ENCODE measurements at places on chromosomes 11 and 22.

DNA sequence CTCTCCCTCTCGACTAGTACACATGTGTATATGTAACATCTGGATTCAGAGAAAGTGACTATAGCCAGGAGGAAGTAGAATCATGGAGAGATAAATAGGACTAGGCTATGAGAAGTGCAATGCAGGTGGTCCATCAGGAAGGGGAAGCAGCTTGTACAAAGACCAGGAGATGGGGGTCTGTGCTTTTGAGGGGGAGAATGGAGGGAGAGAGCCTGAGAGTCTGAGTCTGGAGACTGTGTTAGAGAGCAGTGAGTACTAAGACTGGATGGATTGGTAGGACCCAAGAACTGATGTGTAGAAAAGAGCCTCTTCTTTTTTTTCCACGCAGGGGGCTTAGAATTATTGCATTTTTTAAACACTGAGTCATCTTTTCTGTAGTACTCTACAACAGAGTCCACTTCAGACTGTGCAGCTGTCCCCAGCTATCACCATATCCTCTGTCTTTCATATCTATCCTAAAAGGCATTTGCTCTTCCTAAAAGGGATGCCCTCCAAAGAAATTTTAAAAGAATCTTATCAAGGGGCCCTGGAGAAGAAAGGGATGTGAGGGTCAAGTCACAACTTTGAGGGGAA is 80.4 kb downstream of the BDNF start:
- no peak for DNase-seq

- DNase-seq: no peak
Observed at GRCh38 chr11:112345166-112345565, 84.5 kb upstream of the PLET1 start.

DNA sequence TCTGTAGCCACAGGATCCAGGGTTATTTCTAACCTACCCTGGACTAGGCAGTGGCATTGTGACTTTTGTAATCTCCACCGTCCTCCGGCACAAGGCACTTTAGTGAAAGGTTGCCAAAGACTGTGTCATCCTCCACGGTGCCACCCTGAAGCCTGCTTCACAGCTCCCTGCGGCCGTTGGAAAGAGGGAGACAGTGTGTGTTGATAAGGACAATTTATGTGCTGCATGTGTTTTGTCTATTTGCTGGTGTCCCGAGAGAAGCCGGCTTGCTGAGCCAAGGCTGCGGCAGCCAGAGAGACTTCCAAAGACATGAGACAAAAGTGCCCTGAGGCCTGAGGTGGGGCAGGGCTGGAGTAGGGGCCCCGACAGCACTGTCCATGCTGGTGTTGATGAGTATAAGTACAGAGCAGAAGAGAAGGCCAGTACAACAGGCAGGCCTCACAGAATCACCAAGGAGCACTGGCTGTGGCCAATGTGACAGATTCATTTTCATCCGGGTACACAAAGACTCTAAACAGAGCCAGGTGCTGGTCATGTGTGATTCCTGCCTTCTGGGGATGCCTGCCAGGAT is 40.9 kb downstream of the GALNT18 start:
- peak; percentile 89 for DNase-seq

GRCh38 chr11:112260490-112260889 is at the start of gene PLET1:
PLET1 (minus strand) TSS chr11:112260860; CDS start chr11:112260589, 271 bp downstream.
- DNase-seq: no peak

GRCh38 chr11:115722711-115723110 is 218.5 kb upstream of the CADM1 start:
- no peak for DNase-seq

GRCh38 chr11:126915430-126915829 is 85.1 kb downstream of the KIRREL3 start:
- DNase-seq: no peak

DNA sequence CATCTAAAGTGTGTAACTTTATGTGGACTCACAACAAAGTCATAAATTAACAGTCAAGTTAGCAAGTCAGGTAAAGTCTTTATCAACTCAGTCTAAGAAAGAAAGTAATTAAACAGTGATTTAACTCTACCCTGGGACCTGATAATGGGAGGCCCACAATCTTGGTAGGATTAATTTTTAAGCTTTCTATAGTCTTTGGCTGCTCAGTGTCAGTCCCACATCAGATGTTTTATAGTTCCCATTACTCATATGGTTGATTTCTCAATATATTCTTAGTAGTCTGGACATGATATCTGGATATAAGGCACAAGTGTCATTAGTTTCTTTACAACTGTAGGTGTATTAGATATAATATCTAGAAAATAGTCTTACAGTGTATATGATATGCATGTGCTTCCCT is 38.5 kb upstream of the SCN3B start:
- DNase-seq: no peak

DNA sequence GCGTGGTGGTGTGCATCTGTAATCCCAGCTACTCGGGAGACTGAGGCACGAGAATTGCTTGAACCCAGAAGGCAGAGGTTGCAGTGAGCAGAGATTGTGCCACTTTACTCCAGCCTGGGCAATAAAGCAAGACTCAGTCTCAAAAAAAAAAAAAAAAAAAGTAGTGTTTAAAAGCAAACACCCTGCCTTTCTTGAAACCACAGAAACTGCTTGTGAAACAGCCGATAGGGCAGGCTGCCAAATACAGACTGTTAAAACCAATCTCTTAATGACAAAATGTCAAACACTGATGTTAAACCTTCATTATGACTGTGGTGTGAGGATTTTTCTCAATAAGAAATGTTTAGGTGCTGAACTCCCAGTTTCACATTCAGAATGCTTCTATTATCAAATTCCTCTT is 27.3 kb downstream of the MARK2 start:
- no peak for DNase-seq

- no peak for DNase-seq
Observed at GRCh38 chr11:2272946-2273280, 2.5 kb upstream of the ASCL2 start.

- peak; percentile 69 for DNase-seq
Observed at GRCh38 chr11:11540157-11540556, 81.6 kb downstream of the GALNT18 start.

DNA sequence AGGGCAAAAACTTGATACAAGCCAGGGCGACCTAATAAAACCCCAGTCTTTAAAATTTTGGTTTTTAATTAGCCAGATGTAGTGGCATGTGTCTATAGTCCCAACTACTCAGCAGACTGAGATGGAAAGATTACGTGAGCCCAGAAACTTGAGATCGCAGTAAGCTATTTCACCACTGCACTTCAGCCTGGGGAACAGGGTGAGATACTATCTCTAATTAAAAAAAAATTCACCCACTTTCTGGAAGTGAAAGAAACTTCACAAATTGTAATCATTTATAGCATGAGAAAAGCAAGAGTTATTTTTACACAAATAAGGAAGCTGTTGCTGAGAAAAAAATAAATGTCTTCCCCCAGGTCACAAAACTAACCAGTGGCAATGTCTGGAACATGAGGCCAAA is 882 bp upstream of the GLYATL2 start:
- DNase-seq: no peak

DNA sequence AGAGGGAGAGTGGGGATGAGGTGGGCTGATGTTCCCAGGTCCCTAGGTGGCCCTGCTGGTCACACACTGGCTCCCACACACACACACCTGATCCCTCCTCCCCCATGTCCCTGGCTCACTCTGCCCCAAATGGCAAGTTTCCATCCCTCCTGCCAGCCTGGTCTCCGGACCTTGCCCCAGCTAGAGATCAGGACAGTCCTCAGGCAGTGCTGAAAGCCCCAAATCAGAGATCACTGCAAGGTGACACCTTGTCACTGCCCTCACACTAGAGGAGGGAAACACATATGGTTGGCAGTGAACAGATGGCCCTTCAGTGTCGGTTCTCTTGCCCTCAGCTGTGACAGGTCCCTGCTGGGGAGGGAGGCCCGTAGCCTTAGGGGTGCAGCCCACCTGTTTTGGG is 7.6 kb downstream of the TMPRSS5 start:
- DNase-seq: no peak

- DNase-seq: peak; percentile 93
Observed at GRCh38 chr22:17638432-17639246, at the start of gene BCL2L13. BCL2L13 (plus strand) TSS chr22:17638757; CDS start chr22:17655712, 16,955 bp downstream.

DNA sequence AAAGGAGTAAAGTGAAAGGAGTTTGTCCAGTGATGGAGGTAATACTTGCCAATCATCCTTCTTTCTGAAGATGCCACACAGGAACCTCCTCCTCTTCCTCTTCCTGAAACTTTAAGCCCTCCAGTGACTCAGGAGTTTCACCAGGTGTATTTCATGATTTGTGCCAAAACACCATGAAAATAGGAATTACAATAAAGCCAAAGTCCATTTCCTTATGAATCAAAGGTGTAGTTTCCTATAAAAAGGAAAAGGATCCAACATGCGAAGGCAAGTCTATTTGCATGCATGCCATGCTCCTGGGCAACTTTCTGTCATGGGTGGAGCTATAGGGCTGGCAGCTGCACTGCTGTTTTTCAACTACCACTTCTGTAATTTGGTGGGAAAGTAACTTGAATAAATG is 9.8 kb upstream of the POU2AF1 start:
- no peak for DNase-seq

GRCh38 chr11:128790196-128790595 is 76.9 kb downstream of the KCNJ1 start:
- DNase-seq: peak; percentile 11

- DNase-seq: no peak
Observed at GRCh38 chr11:108947654-108948570, 283.0 kb downstream of the DDX10 start.

DNA sequence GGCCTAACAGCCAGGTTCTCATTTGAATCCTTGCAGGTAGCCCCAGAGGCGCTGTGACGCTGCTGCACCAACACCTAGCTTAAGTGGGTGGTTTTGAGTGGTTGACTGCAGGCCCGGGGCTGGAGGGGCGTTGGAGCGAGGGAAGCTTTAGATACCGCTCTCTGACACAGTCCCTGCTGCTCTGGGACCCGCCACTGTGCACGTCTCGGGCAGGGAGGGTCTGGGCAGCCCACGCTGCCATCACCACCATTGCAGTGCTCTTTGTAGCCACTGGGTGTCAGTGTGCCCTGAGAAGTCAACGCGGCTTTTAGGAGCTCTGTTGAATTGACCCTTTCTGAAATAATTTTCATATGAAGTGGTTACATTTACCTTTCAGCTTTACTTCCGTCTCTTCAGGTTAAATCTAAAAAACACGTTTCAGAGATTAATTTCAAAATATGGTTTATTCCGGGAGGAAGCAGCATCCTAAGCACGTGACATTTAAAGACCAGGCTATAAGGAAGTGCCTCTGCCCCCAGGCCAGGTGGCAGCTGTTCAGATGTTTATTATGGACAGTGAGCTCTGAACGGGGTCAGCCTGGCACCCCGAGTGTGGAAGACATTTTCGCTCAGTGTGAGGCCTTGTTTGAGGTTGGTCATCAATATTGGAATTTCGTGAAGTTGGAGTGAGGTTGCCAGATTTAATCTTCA is 30.9 kb upstream of the PARVB start:
- peak; percentile 67 for DNase-seq

- DNase-seq: no peak
Observed at GRCh38 chr11:74784234-74784633, 35.6 kb downstream of the RNF169 start.

GRCh38 chr11:122852796-122853160 is 14.5 kb downstream of the CRTAM start:
- DNase-seq: no peak

GRCh38 chr11:119790476-119790875 is 61.5 kb upstream of the NECTIN1 start:
- no peak for DNase-seq

All from cerebellar cortex (tissue), 1 donor.